ENCODE measurements at places on chromosomes 2 and 18. TPM values are rescaled to one million over a fixed set of nuclear protein-coding genes. Genes with fewer than 3 reads are reported as not detected.
A peak's percentile ranks its signal among the peaks of the same experiment; 100 is the strongest.

- no peaks in the 10 kb centered on the region for H3K36me3 ChIP-seq
- peak; percentile 47 for DNase-seq
- no peaks in the 10 kb centered on the region for H3K27me3 ChIP-seq
- H3K4me1 ChIP-seq: peaks cover 10% of the 10 kb centered on the region
- H3K27ac ChIP-seq: peak overlapping the region; percentile 13
These were observed 1957.7 kb upstream of the CELF4 start for GRCh38 chr18:39523281-39523680.

DNA sequence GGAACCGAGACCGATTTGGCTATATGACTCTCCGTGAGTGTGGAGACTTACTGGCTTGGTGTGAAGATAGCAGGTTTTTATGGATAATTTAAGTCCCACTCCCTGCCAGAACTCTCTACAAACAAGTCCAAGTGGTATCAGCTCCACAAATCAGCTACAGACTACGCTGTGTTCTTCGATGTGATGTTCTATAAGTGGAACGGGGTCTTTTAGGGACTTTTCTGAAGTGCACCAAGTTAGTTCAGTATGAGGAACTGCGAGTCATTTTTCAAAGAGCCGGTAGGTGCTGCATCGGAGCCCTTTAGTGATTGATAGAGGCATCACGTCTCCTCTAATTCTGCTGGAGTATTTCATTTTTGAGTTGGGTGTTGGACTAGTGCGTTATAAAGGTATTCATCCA lies 107.1 kb downstream of the TSHZ1 start:
- H3K4me1 ChIP-seq: no peaks in the 10 kb centered on the region
- H3K27ac ChIP-seq: no peak overlapping the region
- DNase-seq: no peak
- H3K27me3 ChIP-seq: no peaks in the 10 kb centered on the region

MOGAT1 gene
- total RNA-seq: not detected

GRCh38 chr2:25314514-25315315 lies 27.0 kb downstream of the DNMT3A start:
- H3K36me3 ChIP-seq: no peaks in the 10 kb centered on the region
- DNase-seq: no peak
- H3K4me1 ChIP-seq: peaks cover 20% of the 10 kb centered on the region
- H3K27me3 ChIP-seq: no peaks in the 10 kb centered on the region
- no peak overlapping the region for H3K27ac ChIP-seq

GRHL1 gene
- 9.3 TPM for total RNA-seq

DNA sequence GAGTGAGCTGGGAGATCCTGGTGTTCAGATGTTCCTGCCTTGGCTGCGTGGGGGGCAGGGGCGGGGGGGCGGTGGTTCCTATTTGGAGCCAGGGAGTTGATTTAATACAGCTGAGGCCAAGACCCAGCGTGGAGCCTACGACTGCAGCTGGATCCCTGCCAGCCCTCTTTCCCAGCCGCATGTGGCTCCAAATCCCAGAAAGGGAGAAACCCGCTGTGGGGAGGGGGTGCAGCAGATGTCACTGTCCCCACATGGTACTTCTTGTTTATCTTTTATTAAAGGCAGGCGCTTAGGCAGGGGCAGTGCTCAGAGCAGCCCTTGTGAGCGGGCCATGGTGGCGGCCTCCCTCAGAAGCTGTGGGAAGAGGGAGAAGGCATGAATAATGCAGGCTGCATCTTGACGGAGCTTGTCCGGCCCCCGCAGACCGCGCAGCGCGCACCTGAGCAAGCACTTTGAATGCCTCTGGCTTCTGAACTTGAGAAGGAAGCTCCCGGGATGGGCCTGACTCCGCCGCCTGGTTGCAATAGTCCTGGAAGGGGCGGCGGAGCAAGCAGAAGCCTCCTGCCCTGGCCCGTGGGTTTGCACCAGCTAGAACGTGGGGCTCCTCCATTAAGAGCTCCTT lies 112.1 kb downstream of the GLI2 start:
- no peaks in the 10 kb centered on the region for H3K36me3 ChIP-seq
- no peak for DNase-seq
- no peaks in the 10 kb centered on the region for H3K4me1 ChIP-seq
- H3K27ac ChIP-seq: no peak overlapping the region
- H3K27me3 ChIP-seq: no peaks in the 10 kb centered on the region
- H3K4me3 ChIP-seq: no peak overlapping the region

NIF3L1 gene
- total RNA-seq: 63.1 TPM

DNA sequence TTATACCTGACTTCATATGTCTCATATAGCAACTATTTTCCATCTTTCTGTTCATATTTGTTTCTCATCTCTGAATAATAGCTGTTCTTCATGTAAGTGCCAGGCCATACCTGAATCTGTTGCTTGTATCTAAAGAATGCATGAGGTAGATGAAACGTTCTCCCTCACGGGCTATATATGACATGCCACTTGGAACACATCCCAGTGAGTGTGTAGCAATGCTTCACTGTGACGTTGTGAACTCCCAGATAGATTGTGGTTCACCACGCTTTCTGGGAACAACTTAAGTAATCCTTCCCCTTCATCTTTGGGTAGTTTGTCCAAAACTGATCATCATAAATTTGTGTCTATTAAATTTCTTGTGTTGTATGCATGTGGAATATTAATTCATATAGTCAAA lies 60.1 kb downstream of the RDH14 start:
- H3K36me3 ChIP-seq: no peaks in the 10 kb centered on the region
- H3K4me3 ChIP-seq: no peak overlapping the region
- 0 out of 2 replicates have a peak, but pooled peaks cover 2% of the 10 kb centered on the region for H3K27me3 ChIP-seq
- H3K27ac ChIP-seq: no peak overlapping the region
- H3K4me1 ChIP-seq: no peaks in the 10 kb centered on the region

LDLRAD4 gene
- not detected for total RNA-seq

HTR2B gene
- total RNA-seq: not detected

DNA sequence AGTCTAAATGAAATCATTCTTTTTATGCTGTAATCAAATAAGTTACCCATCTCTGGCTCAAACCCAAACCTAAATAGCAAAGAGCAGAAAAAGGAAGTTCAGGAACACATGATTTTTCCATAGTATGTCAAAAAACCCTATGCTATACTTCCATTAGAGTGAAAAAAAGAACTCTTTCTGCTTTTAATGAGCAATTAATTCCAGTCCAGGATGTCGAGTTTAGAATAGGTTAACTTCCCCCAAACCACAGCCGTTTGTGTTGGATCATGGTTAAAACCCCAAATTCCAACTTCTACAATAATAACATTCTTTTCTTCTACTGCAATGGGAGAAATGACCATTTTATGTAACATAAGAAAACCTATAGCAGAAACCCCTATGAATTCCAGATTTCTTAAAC lies 171.1 kb upstream of the NRP2 start:
- DNase-seq: no peak
- H3K27ac ChIP-seq: no peak overlapping the region
- H3K4me3 ChIP-seq: no peak overlapping the region
- H3K36me3 ChIP-seq: no peaks in the 10 kb centered on the region

RGPD4 gene
- not detected for total RNA-seq

DNA sequence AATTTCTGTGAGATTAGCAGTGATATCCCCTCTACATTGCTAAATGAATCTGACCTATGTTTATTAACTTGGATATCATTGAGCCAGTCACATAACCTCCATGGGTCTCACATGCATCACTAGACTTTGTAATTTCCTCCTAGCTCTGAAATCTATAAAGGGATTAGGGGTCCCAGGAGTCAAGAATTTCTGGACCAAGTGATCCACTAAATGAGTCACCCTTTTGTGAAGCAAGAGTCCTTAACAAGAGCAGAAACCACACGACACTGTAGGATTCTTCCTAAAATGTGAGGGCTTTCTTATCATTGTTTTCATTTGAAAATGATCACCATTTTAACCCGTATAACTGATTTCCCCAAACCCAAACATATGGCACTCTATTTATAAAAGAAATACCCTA lies 90.3 kb downstream of the DHRS9 start:
- no peaks in the 10 kb centered on the region for H3K4me1 ChIP-seq
- H3K4me3 ChIP-seq: no peak overlapping the region
- no peak overlapping the region for H3K27ac ChIP-seq
- no peak for DNase-seq
- no peaks in the 10 kb centered on the region for H3K36me3 ChIP-seq
- peaks cover 12% of the 10 kb centered on the region for H3K27me3 ChIP-seq

PTPRM gene
- 45.6 TPM for total RNA-seq

DNA sequence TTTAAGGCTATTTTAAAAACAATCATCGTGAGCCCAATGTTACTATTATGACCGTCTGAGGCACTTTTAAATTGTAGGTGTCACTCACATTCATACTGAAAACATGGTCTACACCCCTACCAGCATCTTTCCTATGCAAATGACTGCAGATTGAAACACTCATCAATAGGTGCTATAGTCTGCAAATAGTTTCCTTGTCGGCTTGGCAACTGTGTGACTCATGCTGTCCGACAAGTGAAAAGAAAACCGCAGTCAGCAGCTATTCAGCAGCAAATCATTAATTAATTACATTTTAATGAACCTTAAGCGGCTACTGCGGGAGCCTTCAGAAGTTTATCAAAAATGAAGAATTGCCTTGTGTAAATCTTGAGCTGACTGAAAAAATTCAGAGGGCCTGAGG lies 134.4 kb downstream of the FIGN start:
- H3K36me3 ChIP-seq: no peaks in the 10 kb centered on the region
- H3K27ac ChIP-seq: no peak overlapping the region
- no peak overlapping the region for H3K4me3 ChIP-seq
- H3K27me3 ChIP-seq: no peaks in the 10 kb centered on the region

GRCh38 chr2:10414591-10414990 lies 33.5 kb downstream of the ODC1 start:
- peaks cover 25% of the 10 kb centered on the region for H3K36me3 ChIP-seq
- no peak overlapping the region for H3K4me3 ChIP-seq
- no peaks in the 10 kb centered on the region for H3K27me3 ChIP-seq
- H3K4me1 ChIP-seq: peaks cover 29% of the 10 kb centered on the region
